T-helper 17 cell (primary cell): ENCODE measurements at places on chromosomes 2 and 18.

- no peaks in the 10 kb centered on the region for H3K36me3 ChIP-seq
- no peak overlapping the region for H3K4me3 ChIP-seq
- no peaks in the 10 kb centered on the region for H3K27me3 ChIP-seq
- H3K27ac ChIP-seq, result no peak overlapping the region
- no peak for DNase-seq
Measured at GRCh38 chr2:168660870-168661862, 141.3 kb upstream of the NOSTRIN start.

DNA sequence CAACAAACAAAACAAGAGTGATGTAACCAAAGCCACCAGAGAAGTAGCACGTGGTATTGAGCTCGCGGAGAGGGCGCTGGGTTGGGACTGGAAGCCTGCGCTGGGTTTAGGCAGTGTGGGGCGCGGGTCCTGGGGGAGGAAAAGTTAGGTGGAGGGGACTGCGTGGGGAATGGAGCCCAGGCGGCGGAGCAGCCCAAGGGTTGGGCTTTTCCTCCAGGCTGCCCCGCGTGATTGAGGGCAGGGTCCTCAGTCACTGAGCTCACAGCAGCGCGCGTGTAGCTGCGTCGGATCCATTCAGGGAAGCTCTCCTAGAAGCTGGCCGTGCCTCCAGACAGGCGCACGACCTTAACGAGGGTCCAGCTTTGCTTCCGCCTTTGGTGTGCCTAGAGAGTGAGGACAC lies 357.4 kb downstream of the GALR1 start:
- no peak overlapping the region for H3K4me3 ChIP-seq
- no peak for DNase-seq
- peaks cover 24% of the 10 kb centered on the region for H3K27me3 ChIP-seq
- no peaks in the 10 kb centered on the region for H3K36me3 ChIP-seq
- H3K27ac ChIP-seq, result no peak overlapping the region

- H3K4me3 ChIP-seq, result no peak overlapping the region
- no peak overlapping the region for H3K27ac ChIP-seq
- H3K4me1 ChIP-seq, result no peaks in the 10 kb centered on the region
- no peaks in the 10 kb centered on the region for H3K36me3 ChIP-seq
Measured at GRCh38 chr2:144924827-144925226, 404.9 kb upstream of the ZEB2 start.

- H3K27ac ChIP-seq, result no peak overlapping the region
- no peak for DNase-seq
- H3K36me3 ChIP-seq, result peaks cover 24% of the 10 kb centered on the region
- no peaks in the 10 kb centered on the region for H3K27me3 ChIP-seq
Measured at GRCh38 chr2:27636766-27637165, 7.9 kb downstream of the GPN1 start.

DNA sequence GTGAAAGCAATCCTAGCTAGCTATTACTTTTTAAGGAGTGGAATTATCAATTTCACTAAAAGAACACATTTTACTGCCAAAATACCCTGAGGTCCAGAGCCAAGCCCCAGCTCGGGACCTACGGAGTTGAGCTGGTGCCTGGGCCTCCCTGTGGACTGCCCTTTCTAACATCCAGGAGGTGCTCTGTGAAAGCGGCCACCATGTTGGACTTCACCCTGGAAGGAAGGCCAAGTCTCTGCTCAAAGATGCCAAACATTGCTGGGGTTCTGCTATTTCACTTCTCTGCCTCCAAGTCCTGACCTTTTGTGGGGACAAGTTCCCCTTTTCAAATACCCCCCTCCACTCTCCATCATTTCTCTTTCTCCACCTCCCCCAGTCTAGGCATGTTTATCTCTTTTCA lies 498.7 kb upstream of the RAB6C start:
- no peaks in the 10 kb centered on the region for H3K36me3 ChIP-seq
- H3K4me3 ChIP-seq, result no peak overlapping the region
- no peak overlapping the region for H3K27ac ChIP-seq
- no peaks in the 10 kb centered on the region for H3K27me3 ChIP-seq

DNA sequence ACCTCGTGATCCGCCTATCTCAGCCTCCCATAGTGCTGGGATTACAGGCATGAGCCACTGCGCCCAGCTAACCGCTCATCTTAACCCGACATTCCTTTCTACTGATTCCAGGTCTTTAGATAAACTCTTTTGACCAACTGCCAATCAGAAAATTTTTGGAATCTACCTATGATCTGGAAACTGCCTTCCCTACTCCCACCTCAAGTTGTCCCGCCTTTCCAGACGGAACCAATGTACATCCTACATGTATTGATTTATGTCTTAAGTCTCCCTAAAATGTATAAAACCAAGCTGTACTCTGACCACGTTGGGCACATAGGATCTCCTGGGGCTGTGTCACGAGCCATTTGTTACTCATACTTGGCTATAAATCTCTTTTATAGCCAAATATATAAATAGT lies 3.2 kb upstream of the NEU2 start:
- no peaks in the 10 kb centered on the region for H3K36me3 ChIP-seq
- no peak for DNase-seq
- no peaks in the 10 kb centered on the region for H3K27me3 ChIP-seq
- H3K4me3 ChIP-seq, result no peak overlapping the region
- H3K4me1 ChIP-seq, result no peaks in the 10 kb centered on the region
- H3K27ac ChIP-seq, result peak overlapping the region; percentile 37
